ENCODE measurements at places on chromosomes 13 and 19.

DNA sequence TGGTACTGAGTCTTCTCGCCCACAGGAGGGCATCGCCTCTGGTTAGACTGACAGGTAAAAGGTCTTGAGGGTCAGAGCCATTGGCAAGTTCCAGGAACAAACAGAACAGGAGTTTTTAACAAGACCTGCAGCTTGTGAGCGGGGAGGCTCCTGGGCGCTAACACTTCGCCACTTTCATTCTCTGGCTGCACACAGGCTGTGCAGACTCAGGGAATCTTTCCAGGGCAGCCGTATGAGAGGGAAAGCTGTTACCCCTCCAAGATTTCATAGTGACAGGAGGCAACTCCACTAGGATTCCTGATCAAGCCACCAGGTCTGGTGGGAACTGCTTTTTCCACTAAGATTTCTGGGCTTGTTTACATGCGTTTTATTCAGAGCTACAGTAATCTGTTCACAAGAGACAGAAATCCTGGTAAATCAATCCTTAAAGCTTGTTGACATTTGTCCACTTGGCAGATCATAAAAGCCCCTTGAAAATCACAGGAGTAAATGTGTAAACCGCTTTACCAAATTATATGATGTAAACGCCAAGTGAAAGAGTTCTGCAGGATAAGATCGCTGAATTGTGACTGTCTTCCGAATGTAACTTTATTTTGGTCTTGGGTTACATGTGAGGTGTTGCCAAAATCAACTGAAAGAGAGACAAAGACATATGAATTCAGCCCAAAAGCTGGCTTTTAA is 190.6 kb downstream of the MZT1 start:
- DNase-seq, result no peak

DNA sequence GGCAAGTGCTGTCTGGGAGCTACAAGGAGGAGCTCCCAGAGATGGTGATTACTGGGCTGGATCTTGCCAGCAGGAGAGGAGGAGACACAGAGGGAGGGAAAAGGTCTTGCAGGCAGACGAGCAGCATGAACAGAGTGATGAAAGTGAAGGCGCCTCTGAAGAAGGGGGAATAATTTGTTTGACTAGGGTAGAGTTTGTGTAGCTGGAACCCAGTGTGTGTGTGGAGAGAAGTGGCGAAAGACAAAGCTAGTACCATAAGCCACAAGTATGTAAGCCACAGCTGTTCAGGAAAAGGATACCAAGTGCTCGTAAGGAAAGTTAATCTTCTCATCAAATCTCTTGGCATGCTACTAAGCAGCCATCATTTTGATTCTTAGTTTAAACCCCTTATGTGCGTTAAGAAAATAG is 5.4 kb downstream of the FLT1 start:
- DNase-seq, result no peak

DNA sequence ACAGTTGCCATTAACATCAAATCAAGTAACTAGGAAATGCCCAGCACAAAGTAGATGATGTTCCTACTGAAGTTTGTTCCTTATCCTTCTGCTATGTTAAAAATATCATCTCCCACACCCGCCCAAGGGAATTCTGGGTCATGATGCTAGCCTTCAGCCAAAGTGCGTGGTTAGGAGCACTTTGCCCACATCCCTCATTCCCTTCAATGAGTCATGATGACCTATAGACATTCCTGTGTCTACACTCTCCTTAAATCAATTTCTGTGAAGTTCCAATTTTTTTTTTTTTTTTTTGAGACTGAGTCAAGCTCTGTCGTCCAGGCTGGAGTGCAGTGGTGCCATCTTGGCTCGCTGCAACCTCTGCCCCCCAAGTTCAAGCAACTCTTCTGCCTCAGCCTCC is 17.0 kb downstream of the RXFP2 start:
- DNase-seq, result no peak

- DNase-seq, result no peak
These were observed 652 bp downstream of the POU4F1 start for GRCh38 chr13:78602561-78603239.

DNA sequence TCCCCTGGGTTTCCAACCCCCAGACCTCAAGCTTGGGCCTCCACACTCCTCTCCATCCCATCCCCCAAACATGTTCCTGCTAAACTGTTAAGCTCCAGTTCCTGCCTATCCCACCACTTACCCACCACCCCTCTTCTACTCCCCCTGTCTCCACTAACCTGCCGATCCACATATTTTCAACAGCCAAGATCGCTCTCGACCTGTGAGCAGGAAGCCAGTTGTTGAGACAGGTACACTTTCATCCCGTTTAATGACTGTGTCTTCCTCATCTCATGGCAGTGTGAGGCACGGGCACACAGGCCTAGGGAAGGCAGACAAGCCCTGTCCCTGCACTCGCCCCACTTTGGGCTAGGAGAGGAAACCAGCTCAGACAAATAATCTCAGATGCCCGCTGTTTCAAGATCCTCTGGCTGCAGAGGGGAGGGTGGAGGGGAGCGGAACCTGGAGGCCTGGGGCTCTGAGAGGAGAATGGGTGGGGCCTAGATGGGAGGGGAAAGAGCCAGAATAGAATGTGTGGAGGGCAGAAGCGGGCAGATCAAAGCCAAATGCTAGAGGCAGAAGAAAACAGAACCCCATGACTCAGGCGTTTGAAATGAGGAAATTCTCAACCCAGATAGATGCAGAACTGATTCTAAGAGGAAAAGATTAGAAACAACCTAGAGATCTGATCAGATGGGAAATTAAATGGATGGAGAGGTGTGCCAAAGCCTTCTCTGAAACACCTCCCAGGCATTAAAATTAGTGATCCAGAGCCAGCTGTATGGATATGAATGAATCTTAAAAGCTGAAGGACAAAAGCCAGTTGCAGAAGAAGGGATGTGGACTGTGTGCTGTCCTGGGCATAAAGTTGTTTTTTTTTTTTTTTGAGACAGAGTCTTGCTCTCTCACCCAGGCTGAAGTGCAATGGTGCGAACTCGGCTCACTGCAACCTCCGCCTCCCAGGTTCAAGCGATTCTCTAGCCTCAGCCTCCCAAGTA is 16.9 kb upstream of the CYP2S1 start:
- DNase-seq, result peak; percentile 10

- DNase-seq, result peak; percentile 39
These were observed 5.8 kb upstream of the ONECUT3 start for GRCh38 chr19:1747285-1748114.

DNA sequence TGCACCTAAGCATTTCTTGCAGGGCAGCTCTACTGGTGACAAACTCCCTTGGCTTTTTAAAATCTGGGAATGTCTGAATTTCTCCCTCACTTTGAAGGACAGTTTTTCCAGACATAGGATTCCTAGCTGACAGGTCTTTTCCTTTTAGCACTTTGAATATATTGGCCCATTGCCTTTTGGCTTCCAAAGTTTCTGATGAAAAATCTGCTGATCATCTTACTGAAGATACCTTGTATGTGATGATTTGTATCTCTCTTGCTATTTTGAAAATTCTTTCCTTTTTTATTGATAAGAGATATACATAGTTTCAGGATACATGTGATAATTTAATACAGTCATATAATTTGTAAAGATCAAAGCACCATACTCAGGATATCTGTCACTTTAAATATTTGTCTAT is 211.1 kb downstream of the ZIC5 start:
- DNase-seq, result no peak

DNA sequence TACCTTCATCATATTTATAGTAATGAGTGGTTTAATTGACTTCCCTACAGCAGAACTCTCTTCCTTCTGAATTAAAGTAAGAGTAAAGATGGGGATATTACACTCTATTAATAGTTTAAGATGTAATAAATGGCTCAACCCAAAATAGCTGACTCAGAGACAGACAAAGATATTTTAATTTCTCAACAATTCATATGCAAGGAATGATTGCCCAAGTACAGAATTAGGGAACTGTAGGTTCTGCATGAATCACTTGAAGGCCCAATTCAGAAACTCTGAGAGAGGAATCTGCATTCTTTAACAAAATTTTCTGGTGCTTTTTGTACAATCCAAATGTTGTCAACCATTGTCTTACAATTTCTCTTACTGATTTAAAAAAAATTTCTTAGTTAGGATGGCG is 42.9 kb upstream of the PCDH9 start:
- DNase-seq, result no peak

- no peak for DNase-seq
These were observed 10.4 kb downstream of the EPS8L1 start for GRCh38 chr19:55085923-55086715.

- no peak for DNase-seq
These were observed at the start of gene DBP for GRCh38 chr19:48636859-48637448. DBP (minus strand) TSS chr19:48637379; CDS start chr19:48636994, 385 bp downstream.

DNA sequence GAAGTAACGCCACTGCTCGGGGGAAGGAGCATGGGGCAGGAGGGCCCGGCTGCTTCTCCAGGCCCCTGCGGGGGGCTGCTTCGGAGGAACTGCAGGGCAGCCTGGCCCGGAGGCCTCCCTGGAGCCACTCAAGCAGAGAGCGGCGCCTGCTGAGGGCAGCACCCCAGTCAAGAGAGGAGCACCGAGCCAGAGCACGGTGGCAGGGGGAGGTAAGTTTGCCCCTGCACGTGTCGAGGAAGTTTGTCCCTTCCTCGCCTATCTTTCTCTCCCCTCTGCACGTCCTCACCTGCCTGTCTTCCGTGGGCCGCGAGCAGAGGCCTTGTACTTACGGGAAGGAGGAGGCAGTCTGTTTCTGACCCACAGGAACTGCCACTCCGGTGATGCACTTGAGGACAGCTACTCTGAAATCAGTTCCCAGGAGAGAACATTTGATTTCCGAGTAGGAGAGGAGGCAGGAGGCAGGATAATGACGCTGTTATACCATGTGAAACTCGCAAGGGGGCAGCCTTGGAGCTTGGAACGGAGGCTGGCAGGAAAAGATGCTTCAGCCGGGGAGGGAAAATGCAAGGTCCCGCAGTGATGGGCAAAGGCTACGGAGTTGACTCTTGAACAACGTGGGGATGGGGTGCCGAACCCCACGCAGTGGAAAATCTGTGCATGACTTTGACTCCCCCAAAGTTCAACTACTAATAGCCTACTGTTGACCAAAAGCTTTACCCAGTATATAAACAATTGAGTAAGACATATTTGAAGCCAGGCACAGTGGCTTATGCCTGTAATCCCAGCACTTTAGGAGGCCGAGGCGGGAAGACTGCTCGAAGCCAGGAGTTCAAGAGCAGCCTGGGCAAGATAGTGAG is 5.0 kb downstream of the FFAR1 start:
- DNase-seq, result peak; percentile 79

DNA sequence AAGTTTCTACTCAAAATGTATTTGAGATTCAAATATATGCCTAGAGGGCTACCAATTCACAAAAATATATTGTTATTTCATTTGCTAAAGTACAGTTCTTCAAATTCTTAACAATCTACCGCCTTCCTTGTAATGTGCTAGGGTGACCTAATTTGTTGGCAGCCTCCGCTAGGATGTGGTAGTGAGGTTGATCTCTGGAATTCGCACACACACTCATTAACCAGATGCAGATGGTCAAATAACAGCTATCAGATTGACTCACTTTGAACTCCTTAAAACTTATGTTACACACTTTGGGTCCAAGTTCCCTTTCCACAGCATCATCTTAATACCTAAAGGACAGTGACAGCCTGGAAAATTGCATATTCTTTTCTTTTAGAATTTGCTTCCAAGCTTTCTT is 367.3 kb downstream of the DCT start:
- no peak for DNase-seq

DNA sequence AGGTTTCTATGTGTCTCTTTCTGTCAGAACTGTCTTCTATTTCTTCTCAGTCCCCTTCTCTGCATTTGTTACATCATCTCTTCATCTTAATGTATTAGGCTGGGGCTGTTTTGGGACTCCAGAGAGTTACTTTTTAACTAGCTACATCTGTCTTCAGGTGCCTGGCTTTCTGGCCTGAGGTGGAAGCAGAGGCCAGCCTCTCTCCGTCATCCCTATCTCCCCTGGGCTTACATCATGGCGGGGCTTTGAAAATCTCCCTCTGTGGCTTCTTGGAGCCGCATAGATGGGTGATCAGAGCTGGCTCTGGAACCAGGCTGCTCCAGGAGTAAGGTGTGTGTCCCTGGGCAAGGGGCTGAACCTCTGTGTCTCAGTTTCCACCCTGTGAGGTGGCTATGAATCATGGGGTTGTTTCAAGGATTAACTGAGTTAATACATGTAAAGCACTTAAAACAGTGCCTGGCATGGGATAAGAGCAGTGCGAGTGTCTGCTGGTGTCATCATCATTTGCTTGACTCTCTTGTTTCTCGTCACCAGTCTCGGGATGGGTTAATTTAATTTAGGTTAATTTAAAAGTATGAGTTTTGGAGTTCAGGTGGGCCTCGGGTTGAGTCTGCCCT is 2.0 kb downstream of the EPN1 start:
- DNase-seq, result no peak

DNA sequence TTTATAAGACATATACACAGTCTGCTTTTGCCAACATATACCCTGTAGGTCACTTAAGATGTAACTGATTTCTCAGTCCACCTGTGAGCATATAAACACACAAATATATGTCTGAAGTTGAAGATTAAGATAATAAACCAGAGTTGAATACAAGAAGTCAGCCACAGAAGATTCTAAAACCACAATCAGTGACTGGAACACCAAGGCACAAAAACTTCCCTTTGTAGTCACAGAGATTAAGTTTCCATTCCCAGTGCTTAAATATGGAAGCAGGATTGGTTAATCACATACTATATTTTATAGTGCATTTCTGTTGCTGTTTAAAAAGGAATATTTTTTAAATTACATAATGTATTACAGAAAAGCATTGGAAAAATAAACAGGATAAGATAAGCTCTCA is 39.9 kb downstream of the MTMR6 start:
- DNase-seq, result no peak

DNA sequence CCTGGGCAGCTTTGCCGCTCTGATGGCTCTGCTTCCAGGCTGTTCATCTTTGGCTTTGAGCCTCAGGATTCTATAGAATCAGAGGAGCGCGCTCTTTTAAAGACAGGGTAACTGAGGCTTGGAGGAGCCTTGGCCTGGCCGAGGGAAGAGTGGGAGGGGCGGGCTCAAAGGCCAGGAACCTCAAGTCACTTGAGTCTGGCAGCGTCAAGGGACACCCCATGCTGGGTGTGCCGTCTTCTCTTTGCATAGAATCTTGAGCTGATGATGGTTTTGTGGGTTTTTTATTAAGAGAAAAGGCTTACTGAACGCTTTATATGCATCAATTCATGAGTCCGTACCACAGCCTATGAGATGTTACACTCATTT is 1.1 kb downstream of the PGLS start:
- no peak for DNase-seq
